H4 (cell line): ENCODE measurements at places on chromosomes 4 and X. TPM values are rescaled to one million over a fixed set of nuclear protein-coding genes. Genes with fewer than 3 reads are reported as not detected.

GRCh38 chrX:153864561-153865320 is 21.2 kb downstream of the L1CAM start:
- DNase-seq = no peak

- no peak for DNase-seq
These were observed 318.2 kb downstream of the CCSER1 start for GRCh38 chr4:90445380-90445779.

DNA sequence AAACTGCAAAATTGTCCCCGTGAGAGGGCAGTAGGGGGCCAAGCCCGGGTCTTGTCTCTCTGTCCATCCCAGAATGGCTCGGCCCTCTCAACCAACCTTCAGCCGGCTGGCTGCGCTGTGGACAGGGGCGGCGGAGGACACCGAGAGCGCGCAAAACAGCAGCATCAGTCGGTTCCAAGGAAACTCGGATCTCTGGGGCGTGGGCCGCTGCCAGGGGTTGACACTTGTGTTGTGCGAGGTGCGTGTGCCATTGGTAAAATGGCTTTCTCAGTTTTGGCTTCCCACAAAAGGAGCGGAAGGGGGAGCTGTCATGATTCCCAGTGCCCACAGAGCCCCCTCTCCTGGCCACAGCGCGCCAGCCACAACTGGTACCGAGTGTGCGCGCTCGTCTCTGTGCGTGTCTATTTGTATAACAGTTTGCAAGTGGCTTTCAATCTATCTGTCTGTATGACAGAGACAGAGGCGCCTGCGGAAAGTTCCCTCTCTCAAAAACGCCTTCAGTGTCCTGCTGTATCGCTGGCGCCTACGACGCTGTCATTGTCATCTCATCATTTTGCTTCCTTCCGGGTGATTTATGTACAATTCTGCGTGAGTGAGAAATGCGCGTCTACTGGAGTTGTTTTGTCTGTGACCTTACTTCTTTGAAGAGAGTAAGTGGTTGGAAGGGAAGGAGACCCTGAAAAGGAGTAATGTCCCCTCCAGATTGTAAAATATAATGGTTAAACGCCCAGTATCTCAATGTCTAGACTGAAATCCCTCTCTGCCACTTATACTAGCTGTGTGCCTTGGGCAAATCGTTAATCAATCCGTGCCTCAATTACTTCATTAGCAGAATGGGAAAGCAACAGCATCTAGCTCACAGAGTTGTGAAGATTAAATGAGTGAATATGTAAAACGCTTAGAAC is 1.8 kb downstream of the DKK2 start:
- no peak for DNase-seq

DNA sequence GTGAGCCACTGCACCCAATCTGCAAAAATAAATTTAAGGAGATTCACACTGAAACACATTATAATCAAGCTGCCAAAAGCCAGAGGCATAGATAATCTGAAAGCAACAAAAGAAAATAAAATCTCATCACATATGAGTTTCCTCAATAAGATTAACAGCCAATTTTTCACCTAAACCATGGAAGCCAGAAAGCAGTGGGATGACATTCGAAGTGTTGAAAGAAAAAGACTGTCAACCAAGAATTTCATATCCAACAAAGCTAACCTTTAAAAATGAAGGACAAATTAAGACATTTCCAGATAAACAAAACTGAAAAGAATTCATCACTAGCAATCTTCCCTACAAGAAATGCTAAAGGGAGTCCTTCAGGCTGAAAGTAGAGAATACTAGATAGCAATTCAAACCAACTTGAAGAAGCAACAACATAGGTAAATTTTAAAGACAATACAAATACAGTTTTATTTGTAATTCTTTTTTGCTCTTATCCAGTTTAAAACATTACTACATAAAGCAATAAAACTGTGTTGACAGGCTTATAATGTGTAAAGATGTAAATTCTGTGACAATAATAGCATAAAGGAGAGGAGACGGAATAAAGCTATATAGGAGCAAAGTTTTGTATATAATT is 23.1 kb upstream of the KLHL8 start:
- DNase-seq = no peak

The DNAAF6 gene
- not detected in 2 replicates for total RNA-seq

The SLAIN2 gene
- total RNA-seq = 36.3 and 72.3 TPM in 2 replicates

DNA sequence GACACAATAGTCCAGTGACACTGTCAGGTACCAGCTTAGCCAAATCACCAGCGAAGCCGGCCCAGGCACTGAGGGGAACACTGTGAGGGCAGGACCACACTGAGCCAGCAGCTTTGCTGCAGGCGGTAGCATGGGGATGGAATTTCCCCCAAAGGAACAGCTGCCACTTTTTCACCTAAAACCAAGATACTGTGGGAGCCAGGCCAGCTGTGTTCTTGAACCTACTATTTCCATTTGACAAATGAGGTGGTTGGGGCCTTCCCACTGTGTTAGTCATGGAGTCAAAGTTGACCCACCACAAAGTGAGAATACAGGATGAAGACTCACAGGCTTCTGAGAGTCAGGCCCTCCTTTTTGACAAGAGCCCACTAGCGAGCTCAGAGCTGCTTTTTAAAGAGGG is 70.7 kb upstream of the SH3RF1 start:
- DNase-seq = no peak

GRCh38 chr4:165293061-165293460 is 34.4 kb upstream of the MSMO1 start:
- no peak for DNase-seq

The FABP2 gene
- not detected in 2 replicates for total RNA-seq

DNA sequence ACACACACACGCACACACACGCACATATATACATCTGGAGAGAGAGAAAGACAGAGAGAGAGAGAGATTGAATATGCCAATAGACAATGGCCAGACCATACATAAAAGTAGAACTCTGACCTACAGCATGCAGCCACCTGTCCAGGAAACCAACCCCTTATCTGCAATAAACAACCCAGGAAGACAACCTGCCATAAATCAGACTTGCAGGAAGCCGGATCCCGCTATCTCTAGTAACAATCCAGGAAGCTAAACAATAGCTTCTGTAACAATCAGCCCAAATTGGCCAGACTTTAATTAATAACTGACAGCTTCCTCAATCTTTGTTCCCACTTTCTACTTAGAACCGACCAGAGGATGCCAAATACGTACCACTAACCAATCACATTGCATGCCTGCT is 173.2 kb downstream of the LDB2 start:
- no peak for DNase-seq

- no peak for DNase-seq
These were observed 84.2 kb downstream of the NFKB1 start for GRCh38 chr4:102585329-102585728.

- no peak for DNase-seq
These were observed 393 bp downstream of the SH3KBP1 start for GRCh38 chrX:19886883-19887531.
